ENCODE measurements at places on chromosomes 12 and 14.

GRCh38 chr14:22426711-22427110, 162.3 kb downstream of the DAD1 start:
- no peak for DNase-seq

GRCh38 chr12:107377596-107378385, 284.4 kb upstream of the CRY1 start:
- no peak for DNase-seq

DNA sequence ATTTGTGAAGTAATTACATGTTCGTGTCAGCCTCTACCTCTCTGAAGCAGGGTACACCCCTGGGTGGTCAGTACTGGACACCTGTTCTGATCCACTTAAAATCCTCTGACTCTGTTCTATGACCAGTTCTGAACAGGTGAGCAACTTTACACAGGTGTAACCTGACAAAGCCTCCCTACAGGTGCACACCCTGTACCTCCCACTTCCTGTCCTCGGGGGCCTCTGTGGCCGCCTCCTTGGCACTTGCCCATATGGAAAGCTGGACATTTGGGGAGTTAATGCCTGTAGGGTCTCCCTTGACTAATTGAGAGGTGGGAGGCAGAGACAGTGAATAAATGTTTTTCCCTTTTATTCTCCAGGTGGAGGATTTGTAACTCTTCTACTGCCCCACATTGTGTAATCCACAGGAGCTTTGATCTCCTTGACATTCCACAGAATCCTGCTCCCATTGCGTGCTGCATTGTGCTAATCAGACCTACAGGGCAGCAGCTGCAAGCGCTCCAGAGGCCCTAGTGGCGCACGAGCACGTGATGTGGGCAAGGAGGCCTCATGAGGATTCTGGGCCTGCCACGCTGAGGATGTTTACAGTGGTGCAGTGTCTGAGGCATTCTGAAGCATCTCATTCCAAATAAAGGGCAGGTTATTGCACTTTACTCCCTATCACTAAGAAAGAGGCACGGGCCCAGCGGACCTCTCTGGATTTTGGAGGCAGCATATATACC, 45.8 kb upstream of the BATF start:
- peak; percentile 10 for DNase-seq

DNA sequence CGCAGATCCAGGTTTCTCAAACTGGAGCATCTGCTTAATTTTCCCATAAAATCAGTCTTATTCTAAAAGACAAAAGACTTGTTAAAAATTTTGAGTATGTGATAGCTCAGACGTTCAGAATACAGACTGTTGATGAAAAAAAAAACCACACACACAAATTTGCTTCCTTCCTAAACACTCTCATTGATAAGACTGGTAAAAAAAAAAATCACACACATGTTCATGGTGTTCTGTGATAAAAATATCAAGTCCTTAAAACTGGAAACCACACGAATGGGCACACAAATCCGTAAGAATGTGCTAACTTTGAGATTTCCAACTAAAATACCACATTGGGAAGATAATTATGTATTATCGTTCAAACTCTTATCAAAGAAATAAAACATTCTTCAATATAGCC, 6.7 kb upstream of the ARID4A start:
- no peak for DNase-seq

DNA sequence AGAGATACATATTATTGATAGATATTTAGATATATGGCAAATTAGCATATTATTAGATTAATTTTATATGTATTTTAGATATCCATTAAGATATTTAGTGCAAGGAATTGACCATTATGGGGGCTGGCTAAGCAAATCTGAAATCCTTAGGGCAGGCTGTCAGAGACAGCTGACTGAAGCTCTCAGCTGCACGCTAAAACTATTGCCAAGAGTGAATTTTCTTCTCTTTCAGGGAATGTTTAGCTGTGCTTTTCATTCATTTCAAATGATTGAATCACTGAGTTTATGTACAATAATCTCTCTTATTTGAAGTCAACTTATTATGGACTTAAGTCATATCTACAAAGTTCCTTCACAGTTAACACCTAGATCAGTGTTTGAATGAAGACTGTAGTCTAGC, 566.5 kb downstream of the LRFN5 start:
- DNase-seq: no peak

Data from NCI-H748 treated with DMSO at 0.1 percent for 48 hours (cell line).